NCI-H187 treated with DMSO at 0.1 percent for 48 hours (cell line): ENCODE measurements at places on chromosomes 13 and 19.

DNA sequence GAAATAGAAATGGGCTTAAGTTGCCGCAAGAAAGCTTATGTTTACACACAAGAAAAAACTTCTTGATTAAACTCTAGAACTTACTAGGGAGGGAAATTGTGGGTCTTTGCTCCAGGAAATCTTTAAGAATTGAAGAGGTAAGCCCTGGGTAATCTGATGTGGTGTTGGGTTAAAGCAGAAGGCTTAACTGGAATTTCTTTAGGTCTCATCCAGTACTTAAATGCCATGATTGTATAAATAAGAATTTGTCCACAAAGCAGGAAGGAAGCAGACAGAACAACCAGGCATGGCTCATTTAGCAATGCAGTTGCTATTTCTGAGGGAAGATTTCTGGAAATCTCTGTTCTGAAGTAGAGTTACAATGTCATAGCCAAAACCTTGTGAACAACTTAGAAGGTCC lies 360.4 kb downstream of the KLF5 start:
- DNase-seq = no peak

GRCh38 chr13:54637366-54637765 lies 1608.8 kb downstream of the OLFM4 start:
- DNase-seq = no peak

DNA sequence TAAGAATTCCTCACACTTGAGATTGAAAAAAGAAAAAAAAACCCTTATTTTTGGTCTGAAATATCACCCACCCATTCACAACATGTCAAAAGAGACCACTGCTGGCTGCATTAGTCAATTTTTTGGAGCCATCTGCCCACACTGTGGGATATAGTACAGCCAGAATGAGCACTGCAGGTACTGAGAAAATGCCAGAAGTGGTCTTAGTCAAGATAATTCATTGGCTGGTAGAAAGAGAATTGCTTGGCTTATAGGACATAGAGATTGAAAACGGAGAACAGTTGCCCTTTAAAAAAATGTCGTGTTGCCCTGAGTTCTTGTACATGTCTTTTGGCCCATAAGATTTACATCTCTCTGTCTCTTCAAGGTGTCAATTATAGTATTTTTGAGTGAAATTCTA lies 1899.5 kb downstream of the OLFM4 start:
- no peak for DNase-seq

DNA sequence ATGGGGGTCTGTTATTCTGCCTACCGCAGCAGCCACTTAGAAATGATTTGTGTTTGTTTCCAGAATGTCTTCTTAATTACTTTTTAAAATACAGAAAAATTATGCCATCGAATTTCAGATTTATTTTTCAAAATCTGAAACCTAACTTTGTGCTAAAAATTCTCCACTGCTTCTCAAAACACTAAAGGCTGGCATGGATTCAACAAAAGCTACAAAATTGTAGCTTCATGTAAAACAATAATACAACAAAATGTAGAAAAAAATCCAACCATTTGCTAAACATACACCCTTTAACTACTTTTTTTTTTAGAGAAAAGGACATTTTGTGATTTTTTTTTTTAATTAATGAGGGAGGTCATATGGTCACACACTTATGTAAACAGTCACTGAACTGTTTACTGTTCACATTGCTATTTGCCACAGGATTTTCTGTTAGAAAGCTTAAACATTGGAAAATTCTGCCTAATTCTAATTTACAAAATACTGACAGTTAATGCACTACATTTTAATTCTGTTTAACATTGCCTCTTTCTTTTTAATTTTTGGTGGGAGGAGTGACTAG lies 606.6 kb downstream of the DCT start:
- DNase-seq = no peak

DNA sequence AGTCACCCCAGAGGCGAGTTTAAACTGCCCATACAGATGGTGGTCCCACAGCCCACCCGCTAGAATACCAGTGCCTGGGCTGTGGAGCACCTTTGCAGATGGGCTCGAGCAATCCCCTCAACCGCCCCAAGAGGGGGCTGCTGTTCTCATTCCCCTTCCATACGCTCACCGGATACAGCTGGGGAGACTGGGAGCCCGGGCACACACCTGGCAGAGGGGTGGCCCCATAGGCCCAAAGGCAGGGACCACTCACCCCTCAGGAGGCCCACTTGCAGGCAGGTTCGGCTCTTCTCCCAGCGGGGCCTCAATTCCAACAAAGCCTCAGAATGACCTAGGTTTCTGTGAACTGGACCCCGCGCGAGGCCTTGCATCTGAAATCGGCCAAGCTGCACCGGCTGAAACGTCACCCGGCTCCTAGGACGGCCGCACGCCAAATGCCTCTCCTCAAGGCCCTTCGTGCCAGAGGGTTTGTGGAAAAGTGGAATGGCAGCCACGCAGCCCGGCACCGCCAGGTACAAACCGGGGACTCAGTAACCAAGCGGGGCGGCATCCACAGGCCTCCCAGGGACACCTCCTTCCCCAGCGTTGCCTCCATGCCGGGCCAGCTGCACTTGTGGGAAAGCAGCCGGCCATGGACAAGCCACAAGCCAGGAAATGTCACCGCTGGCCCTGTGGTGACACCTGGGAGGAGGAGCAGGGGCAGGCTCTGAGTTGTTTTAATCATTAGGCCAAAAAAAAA lies 18.7 kb downstream of the MLLT1 start:
- DNase-seq = no peak

GRCh38 chr19:19145684-19146608 lies 7.7 kb upstream of the TMEM161A start:
- no peak for DNase-seq

DNA sequence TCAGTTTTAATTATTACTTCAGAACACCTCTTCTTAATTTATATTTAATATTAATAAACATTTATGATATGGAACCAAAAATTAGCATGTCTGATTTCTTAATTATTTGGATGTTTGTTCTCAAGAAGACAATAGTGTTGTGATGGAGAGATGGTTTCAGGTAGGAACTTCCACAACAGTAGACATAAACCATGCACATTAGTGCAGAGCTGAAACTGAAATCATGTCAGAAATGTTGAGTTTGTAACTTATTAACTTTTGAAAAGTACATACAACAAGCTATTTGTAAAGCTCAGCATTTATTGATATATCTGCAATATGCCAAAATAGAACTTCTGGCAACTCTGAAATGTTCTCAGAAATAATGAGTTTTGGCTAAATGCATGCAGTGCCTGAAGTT lies 11.8 kb upstream of the EDNRB start:
- no peak for DNase-seq

- DNase-seq = no peak
These were observed 7.8 kb downstream of the PODNL1 start for GRCh38 chr19:13930402-13930801.

DNA sequence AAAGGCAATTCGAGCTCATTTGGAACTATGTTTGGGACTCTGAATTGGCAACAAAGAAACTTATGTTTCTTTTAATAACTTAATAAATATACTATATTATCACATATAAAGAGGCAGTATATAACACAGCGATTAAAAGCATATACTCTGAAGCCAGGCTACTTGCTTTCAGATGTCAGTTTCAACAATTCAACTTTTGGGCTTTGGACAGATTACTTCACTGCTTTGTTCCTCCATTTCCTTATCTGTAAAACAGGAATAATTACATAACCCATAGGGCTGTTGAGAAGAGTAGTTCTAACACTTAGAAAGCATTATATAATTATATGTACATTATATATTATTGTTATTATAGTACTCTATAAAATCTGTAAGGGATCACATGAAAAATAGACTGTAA lies 107.2 kb downstream of the EDNRB start:
- no peak for DNase-seq

DNA sequence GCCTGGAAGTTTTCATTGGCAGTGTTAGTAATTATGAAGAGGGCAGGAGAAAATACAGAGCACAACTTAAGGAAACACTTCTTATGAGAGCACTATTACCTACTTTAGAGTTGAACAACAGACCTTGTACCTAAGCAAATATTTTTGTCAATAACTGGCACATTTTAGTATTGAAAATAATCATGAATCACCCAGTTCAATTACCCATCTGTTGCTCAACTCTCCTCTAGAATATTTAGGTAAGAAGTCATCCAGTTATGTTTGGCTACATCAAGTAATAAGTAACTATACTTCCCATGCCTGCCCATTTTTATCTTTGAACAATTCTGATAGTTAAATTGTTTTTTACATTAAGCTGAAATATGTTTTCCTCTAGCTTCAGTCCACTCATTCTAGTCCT lies 893.4 kb downstream of the DIAPH3 start:
- DNase-seq = no peak

GRCh38 chr19:55400281-55401087 lies 7.1 kb downstream of the UBE2S start:
- no peak for DNase-seq

DNA sequence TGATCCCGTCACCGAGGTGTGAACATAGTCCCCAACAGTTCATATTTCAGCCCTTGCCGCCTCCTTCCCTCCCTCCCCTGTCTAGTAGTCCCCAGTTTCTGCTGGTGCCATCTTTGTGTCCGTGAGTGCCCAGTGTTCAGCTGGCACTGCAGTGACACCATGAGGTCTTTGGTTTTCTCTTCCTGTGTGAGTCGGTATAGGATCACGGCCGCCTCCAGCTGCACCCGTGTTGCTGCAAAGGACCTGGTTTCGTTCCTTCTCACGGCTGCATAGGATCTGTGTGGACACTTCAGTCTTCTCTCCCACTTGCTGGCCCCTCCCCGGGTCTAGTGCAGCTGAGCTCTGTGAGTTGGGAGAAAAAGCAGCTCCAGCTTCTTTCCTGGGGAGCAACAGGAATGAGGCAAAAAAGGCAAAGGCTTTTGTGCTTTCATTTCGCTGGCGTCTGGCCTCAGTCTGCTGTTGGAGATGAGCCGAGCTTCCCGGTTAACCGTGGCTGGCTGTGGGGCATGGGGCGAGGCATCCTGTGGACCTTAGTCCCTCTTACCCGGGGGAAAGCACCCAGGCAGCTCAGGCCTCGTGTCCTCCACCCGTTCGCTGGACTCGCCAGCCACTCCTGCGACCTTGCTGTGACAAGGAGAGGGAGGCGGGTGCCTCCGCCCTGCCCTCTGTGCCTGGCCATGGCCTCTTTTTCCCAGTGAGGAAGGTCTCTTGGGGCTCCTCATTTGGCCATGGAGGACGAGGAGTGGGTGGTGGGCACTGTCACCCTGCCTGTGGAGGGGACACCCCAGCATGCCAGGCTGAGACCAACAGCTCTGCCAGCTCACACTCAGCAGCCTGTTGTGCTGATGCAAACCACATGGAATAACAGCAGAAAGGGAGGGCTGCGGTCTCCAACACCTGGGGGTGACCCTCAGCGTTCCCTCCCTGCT lies 196.5 kb downstream of the TEX29 start:
- DNase-seq = no peak

- DNase-seq = no peak
These were observed 138.3 kb downstream of the FLT1 start for GRCh38 chr13:28356561-28357021.

GRCh38 chr19:16882146-16882545 lies 6.7 kb upstream of the F2RL3 start:
- no peak for DNase-seq

DNA sequence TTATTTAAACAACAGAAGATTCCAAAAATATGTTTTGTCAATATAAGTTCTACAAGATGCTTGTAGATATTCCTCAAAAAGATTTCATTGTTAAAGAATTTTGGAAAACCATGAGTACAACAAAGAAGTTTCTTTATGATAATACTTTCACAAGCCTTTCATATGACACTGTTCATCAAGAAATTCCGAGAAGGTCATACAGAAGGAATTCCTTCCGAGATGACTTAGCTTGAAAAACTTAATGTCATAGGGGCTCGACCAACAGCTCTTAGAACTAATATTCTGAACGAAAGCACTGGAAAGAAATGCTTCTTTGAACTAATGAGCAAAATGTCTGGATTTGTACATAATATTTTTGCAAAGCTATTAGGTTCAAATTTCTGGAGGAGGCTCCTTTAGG lies 403.4 kb downstream of the KLF5 start:
- no peak for DNase-seq

DNA sequence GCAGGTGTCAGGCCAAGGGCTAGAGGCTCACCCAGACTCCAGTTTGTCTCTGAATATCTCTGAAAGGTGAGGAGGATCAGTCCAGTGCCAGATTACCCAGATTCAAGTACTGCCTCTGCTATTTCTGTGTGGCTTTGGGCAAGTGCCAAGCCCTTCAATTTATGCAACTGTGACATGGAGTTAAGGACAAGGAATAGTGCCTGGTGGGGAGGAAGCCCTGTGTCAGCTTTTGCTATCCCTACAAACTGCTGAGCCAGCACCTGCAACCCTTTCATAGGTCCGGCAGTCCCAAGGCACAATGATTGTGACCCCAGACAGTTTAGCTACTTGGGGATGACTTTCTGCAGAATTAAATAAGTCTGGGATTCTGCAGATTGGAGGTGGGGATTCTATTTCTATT lies 123.0 kb downstream of the KL start:
- DNase-seq = no peak
